NCI-H1436 treated with DMSO at 0.1 percent for 48 hours (cell line): ENCODE measurements at places on chromosomes 3 and 15.
A peak's percentile ranks its signal among the peaks of the same experiment; 100 is the strongest.

DNA sequence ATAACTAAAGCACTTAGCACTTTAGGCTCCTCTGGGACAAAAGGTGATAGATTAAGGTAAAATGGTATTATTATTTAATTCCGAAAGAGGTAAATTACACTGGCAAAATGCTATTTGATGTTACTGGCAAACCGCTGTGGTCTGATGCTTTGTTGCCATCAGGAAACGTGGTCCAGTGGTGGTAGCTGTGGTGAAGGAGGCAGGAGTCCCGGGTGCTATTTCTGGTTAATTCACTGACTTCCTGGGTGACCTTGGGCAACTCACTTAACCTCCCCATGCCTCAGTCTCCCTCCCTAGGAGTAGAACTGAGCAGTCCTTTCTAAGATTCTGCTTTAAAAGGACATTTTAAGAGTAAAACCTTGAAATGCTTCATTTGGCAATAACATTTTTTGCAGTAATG lies 233.4 kb downstream of the ZPLD1 start:
- no peak for DNase-seq

- no peak for DNase-seq
Observed at GRCh38 chr3:13394363-13394762, 25.8 kb downstream of the NUP210 start.

DNA sequence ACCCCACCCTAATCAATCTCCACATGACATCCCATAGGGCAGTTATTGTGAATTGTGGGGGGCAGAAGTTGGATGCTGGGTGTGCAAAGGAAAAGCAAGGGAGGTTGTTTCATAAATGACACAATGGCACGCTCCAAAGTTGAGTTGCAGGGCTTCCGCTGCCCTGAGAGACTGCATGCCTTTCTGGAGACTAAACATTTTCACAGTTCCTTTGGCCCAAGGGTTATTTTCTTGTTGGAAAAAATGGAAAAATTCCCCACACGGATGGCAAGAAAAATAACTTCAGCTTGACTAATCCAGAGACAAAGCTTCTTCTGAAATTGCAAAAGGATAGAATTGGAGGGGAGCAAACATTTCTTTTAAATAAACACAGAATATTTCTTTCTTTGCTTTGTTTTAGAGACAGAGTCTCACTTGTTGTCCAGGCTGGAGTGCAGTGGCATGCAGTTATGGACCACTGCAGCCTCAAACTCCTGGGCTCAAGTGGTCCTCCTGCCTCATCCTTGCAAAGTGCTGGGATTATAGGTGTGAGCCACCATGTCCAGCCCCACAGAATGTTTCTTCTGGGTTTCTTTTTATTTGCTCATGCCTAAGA lies 19.1 kb upstream of the TPM1 start:
- no peak for DNase-seq

- no peak for DNase-seq
Observed at GRCh38 chr15:88453651-88454050, 13.5 kb downstream of the MRPL46 start.

- DNase-seq, result no peak
Observed at GRCh38 chr15:96345560-96346399, 15.3 kb downstream of the NR2F2 start.

- no peak for DNase-seq
Observed at GRCh38 chr3:58824285-58824684, 157.7 kb upstream of the FAM3D start.

GRCh38 chr15:60573936-60574335 lies 95.0 kb upstream of the ICE2 start:
- DNase-seq, result no peak

- no peak for DNase-seq
Observed at GRCh38 chr3:99645277-99646106, 7.1 kb downstream of the COL8A1 start.

- no peak for DNase-seq
Observed at GRCh38 chr15:99435113-99435695, 130.6 kb upstream of the MEF2A start.

GRCh38 chr3:56921573-56922453 lies 120.1 kb upstream of the ARHGEF3 start:
- no peak for DNase-seq

- DNase-seq, result no peak
Observed at GRCh38 chr3:179181993-179182551, 33.9 kb downstream of the PIK3CA start.

GRCh38 chr3:169509359-169509758 lies 154.2 kb downstream of the MECOM start:
- DNase-seq, result no peak

DNA sequence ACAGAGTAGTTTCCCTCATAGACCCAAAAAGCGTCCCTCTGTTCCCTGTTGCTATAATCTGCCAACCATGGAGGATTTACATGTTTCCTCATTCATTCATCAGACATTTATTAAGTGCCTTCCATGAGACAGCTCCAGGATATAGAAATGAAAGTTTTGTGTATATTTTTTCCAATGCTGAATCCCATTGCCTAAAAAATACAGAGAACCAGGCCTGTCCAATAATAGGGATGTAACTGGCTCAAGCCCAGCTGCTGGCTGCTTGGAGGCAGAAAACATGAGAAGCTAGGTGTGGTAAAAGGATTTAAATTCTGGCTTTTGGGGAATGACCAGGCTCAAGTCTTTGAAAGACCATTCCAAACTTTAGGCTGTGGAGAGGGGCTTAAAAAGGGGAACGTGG lies 41.5 kb downstream of the RARB start:
- no peak for DNase-seq

GRCh38 chr15:85380812-85381642 lies 624 bp downstream of the AKAP13 start:
- DNase-seq, result no peak

GRCh38 chr15:79440355-79440908 lies 8.3 kb downstream of the MINAR1 start:
- DNase-seq, result no peak

DNA sequence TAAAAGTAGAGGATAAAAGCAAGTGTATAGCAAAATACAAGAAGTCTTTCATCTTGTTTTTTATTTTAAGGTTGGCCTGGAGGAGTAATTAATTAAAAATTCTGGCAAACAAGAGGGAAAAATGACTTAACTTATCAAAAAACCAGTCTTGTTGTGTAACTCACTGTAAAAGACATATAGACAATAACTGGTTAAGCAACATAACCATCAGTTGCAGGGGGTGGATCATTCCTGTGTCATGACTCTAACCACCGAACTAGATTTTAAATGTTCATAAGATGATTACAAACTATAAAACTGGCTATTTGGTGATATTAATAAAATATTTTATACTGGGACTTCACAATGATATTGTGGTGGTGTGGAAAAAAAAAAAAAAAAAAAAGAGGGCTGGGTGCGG lies 130.6 kb downstream of the STAG1 start:
- DNase-seq, result no peak

GRCh38 chr3:157067114-157067513 lies 92.8 kb downstream of the CCNL1 start:
- no peak for DNase-seq

- DNase-seq, result no peak
Observed at GRCh38 chr15:47095833-47096232, 621.5 kb upstream of the SEMA6D start.

GRCh38 chr3:66490214-66490613 lies 10.6 kb downstream of the LRIG1 start:
- DNase-seq, result no peak

DNA sequence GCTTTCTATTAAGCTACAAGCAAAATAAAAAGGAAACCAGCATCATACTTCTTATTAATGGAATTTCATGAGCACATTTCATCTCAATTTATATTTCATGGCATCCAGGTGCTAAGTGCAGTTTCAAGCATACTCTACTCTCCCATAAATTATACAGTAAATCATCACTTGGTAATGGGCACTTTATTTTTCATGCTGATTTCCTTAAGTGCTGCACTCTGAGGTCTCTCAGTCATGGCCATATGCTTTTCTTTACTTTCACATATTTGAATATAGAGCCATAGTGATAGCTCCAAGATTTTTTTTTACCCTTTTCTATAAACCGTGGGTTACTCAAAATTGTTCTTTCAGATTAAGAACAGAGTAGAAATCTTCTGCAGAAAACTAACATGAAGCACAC lies 1505.7 kb upstream of the CADM2 start:
- DNase-seq, result peak; percentile 7

DNA sequence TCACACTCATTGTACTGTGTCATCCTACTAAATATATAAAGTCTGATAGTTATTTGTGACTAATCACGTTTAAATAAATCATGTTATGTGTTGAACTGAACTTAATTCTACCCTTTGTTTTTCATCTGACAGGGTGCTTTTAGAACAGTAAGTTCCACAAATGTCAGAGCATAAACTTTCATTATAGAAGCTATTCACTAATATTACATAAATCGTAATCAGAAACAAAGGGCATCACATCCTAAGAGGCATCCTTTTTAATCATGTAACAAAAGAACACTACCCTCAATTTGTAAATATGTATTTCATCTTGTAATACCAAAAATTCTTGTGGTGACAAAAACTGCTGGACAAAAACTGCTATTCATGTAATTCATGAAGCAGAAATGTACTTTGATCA lies 50.8 kb downstream of the KCNH8 start:
- no peak for DNase-seq

GRCh38 chr3:107206945-107207344 lies 170.3 kb upstream of the CCDC54 start:
- DNase-seq, result no peak

DNA sequence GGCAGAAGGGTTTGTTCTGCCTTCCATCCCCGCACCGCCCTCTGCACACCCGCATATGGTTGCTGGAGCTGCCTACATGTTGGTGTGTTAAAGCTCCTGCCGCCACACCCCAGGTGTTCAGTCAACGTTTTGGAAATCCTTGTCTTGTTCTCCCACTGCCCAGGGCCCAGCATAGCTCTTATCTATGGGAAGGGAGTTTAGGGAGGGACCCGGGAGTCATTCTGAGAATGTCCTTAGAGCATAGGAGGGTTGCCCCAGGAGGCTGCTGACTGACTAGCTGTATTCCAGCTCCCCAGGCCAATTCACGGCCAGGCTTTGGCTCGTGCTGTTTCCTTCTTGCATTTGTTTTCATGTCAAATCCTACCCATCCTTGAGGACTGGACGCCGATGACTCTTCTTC lies 46.8 kb downstream of the MAGEF1 start:
- DNase-seq, result no peak

- no peak for DNase-seq
Observed at GRCh38 chr3:195162033-195162669, 108.8 kb downstream of the XXYLT1 start.

- no peak for DNase-seq
Observed at GRCh38 chr3:134857776-134858362, 62.8 kb downstream of the EPHB1 start.

- DNase-seq, result no peak
Observed at GRCh38 chr3:131349946-131350347, 31.6 kb upstream of the NUDT16 start.

DNA sequence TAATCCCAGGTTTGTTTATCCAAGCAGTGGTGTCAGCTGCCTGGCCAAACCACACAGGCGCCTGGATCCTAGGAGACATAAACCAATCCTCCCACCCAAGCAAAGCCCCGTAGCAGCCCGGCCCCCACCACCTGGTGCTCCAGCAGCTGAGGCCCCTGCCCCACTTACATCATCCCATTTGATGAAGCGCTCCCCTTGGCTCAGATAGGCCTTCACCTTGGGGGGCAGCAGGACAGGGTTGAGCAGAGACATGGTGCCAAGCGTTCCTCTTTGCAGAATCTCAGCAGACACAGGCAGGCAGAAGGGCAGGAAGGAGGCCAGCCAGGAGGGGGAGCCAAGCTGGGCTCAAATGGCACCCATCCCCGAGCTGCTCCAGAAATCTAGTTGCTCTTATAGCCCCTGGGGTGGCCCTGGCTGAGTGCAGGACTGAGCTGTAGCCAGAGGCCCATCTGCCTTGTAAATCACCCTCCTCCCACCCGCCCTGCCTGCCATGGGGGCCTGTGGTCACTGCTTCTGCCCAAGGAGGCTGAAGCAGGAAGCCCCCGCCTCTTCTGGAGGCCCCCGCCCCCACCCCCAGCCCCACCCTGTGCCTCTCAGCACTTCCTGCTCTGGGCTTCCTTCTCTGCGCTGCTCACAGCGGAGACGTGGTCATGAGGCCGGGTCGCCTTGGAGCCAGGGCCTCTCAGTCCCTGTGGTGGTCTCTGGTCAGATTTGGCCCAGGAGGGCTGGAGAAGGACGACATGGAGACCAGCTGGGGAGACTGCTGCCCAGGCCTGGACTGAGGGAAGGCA lies at the start of gene PLCB2:
Gene PLCB2 (minus strand): TSS at position 515 of the 791 bp plus-strand sequence. CDS start 263 bp downstream, at position 252.
- no peak for DNase-seq

DNA sequence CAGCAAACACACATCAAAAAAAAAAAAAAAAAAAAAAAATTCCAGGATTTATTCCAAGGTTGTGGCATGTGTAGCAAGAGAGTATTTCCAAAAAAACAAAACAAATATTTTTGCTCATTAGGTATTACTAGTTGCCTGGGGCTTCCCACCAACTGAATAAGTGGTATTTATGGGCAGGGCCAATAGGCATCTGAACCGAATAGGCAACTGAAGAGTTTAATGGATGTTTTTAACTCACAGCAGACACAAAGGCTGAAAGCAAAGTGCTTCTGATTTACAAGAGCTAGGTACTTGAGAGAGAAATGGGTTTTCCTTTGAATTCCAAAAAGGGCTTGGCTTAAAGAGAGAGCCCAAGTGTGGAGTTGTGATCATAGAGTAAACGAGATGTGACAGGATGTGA lies 21.4 kb downstream of the EIF4E3 start:
- DNase-seq, result peak; percentile 52

DNA sequence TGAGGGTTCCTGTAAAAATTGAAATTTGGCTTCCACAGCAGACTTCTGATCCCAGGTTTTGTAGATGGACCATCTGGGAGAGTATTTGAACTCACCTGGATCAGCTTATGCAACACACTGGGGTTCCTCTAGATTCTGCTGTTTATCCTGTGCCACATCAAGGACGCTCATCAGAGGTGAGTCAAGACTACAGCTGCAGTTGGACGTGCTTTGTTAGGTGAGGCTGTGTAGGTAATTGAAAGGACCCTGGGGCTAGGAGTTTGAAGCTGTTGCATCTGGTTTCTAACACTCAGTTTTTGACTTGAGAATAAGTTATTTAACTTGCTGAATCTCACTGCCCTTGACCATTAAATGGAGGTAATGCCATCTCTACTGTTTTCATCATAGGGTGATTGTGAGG lies 394.2 kb downstream of the EDEM1 start:
- no peak for DNase-seq

- DNase-seq, result no peak
Observed at GRCh38 chr3:100086401-100086800, 27.9 kb downstream of the FILIP1L start.

- no peak for DNase-seq
Observed at GRCh38 chr3:189982321-189982945, 138.3 kb downstream of the P3H2 start.

- DNase-seq, result no peak
Observed at GRCh38 chr15:80550219-80550907, 144.7 kb upstream of the ABHD17C start.
